ENCODE measurements at places on chromosomes 6 and 20.

- no peak for DNase-seq
Observed at GRCh38 chr20:38590676-38591473, 9.9 kb downstream of the ADIG start.

- DNase-seq, result no peak
Observed at GRCh38 chr6:149060985-149061760, 256.3 kb upstream of the TAB2 start.

DNA sequence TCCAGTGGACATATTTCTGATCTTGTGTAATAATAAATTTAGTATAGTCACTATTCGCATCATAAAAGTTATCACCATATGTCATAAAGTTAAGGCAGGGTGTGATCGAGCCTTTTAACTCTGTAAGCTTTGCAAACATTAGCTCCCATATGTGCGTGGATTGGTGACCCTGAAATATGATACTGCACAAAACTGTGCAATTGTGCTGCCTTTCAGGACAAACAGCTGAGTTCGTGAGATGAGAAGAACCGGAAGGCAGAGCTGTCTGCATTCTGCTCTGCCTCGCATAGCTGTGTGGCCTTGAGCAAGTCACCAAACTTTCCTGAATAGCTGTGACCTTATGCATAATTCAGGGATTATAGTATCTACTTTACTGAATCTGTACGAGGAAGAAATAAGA, 3.2 kb upstream of the PLEKHG1 start:
- no peak for DNase-seq

GRCh38 chr20:57525328-57526086, 567 bp upstream of the CTCFL start:
- DNase-seq, result no peak

DNA sequence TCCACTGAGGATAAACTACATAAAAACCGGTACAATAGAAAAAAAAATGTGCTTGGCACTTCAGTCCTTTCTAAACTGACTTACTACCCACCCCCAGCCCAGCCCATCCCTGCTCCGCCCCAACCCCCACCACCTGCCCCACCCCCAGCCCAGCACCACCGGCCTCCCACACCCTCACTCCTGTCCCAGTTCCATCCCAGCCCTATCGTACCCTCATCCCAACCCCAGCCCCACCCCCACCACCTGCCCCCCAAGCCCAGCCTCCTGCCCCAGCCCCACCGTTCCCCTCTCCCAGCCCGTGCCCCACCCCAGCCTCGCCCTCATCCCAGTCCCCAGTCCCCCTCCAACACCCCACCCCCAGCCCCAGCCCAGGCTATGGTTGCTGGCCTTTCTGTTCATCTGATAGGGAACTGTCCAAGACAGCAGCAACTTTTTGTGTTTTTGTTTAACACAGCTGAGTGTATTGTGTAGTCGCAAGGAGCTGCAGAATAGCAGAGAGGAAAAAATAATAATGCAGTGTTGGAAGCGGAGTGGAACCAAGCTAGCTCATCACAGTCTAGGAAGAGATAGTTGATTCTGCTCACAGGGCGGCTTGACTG, 61.9 kb downstream of the SASH1 start:
- DNase-seq, result no peak
